ENCODE measurements at places on chromosomes 2 and 18.

GRCh38 chr18:79864006-79864725 lies 66.4 kb downstream of the KCNG2 start:
- no peak for DNase-seq

GRCh38 chr2:74944987-74945787 lies 13.3 kb upstream of the POLE4 start:
- no peak for DNase-seq

DNA sequence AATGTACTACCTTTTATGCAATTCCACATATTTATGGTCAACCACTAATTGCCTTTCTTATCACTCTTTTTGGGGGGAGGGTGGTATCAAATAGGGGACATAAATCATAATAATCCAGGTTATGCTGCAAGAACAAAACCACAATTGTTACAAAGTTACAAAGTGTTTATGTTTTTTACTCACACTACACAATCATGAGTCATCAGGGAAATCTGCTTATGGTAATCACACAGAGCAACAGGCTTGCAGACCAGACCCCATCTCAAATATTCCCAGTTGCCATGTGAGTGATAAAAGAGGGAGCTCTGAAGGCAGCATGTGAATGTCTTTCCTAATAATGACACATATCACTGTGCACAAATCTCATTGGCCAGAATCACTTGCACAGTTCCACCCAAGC lies 304.7 kb upstream of the TMEFF2 start:
- DNase-seq: no peak

DNA sequence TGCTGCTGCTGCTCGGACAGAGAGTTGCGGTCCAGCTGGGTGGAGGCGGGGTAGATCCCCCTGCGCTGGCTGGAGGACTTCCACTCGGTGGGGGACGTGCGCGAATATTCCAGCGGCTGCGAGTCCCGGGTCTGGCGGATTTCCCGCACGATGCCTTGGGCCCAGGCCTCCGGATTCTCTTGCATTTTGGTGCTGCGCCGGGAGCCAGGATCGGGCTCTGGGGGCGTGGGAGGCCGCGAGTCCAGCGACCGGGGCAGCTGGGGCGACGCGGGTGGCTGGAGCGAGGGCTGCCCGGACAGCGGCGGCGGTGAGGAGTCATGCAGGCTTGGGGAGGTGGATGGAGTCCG lies 4.8 kb downstream of the NT5C1B start:
- no peak for DNase-seq

DNA sequence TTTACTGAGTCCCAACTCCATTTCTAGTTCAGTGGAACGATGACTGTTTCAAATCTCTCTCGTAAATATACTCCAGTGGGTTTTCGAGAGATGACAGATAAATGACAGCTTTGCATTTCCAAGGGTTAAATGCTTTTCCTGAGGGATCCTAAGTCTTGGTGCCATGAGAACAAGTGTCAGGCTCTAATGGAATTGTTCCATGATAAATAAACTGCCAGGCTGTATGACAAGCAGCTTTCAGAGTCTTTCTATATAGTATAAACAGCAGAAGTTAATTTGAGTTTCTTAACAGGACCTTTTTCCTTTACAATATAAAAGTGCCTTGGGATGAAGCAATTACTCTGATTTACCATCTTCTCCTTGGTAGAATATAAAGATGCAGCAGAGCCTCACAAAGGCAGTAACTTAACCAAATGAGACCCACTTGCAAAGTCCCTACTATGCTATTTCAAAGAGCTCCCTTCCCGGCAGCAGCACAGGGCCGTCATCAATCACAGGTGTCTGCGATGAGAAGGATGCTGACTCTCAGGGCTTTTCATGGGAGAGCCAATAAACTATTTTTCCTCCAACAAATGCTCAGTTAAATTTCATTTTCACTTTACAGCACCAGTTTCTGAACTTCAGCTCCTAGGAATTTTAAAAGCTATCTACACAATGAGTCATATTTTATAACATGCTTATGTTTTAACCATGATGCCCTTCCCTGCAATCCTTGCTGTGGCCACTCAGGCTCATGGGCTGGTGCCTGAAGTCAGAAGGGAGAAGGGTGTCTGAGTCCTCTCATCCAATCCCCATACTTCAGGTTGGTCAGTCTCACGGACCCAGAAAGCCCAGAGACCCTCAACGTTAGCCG lies 123.8 kb downstream of the AFF3 start:
- DNase-seq: no peak

DNA sequence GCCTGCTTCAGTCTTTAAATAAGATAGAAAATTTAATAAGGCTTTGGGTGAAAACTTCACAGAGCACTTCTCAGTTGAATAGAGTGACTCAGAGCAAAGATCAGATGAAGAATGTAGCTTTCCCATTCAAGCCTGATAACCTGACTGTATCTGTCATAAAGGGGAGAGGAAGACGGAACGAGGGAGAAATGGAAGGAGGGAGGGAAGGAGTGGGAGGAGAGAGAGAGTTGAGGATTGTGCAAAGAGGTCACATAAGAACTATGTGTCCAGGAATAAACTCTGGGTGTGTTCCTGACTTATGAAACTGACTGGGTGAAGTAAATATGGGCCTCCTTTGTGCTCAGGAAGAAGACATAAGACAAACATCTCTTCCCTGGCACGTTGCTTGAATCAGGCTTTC lies 385.5 kb downstream of the LPIN1 start:
- DNase-seq: no peak

DNA sequence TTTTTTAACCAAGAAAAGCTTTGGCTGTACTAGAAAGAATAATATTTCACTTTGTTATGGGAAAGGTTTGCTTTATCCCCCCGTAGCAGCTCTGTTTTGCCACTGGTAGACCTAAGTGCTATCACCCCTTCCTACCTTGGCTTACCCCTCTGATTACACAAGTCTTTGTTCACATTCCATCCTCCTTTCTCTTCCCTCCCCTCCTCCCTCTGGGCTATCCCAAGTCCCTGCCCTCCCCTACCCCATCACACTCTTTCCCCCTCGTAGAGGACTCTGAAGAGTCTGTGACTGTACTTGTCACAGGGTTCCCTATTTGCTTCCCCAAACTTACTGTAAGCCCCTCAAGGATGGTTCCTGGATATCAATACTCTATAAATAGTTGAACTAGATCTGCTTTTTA lies 152.9 kb upstream of the NOSTRIN start:
- DNase-seq: no peak

GRCh38 chr2:73250872-73251846 lies 17.1 kb downstream of the CCT7 start:
- DNase-seq: no peak
